Astrocyte (in vitro differentiated cells and primary cell): ENCODE measurements at places on chromosomes 7 and 10. TPM values are rescaled to one million over a fixed set of nuclear protein-coding genes. Genes with fewer than 3 reads are reported as not detected.

Gene TMEM176A
- 0.31 TPM in 1 of 2 replicates, not detected in the other for total RNA-seq

Gene TFPI2
- total RNA-seq, result 66.2 and 74.8 TPM in 2 replicates

Gene VIPR2
- total RNA-seq, result 0.43 and 0.68 TPM in 2 replicates

Gene MLXIPL
- total RNA-seq, result 0.41 TPM in 1 of 2 replicates, not detected in the other

Gene GIMAP2
- not detected in 2 replicates for total RNA-seq

Gene COBL
- total RNA-seq, result 3.6 and 6.4 TPM in 2 replicates

Gene PRPS1L1
- not detected in 2 replicates for total RNA-seq

Gene HDAC9
- 20.2 and 27.6 TPM in 2 replicates for total RNA-seq

DNA sequence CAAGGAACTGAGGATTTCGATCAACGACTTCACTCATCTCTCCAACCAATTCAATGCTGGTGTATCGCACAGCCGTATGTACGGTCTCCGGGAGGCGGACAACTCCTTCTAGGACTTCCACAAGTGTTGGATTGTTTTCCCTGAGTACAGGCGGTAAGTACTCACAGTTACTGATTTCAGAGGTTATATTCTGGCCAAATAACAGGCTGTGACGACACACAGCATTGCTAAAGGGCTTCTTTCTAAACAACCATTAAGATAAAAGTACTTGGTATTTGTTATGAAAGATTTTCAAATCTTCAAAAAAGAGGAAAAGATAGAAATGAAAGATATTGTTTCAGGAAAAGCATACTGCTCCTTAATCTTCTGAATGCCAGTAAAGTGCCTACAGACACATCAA, 52.2 kb downstream of the IRF5 start:
- DNase-seq, result no peak

GRCh38 chr10:69733791-69734261, 67.9 kb upstream of the COL13A1 start:
- DNase-seq, result peak; percentile 70

DNA sequence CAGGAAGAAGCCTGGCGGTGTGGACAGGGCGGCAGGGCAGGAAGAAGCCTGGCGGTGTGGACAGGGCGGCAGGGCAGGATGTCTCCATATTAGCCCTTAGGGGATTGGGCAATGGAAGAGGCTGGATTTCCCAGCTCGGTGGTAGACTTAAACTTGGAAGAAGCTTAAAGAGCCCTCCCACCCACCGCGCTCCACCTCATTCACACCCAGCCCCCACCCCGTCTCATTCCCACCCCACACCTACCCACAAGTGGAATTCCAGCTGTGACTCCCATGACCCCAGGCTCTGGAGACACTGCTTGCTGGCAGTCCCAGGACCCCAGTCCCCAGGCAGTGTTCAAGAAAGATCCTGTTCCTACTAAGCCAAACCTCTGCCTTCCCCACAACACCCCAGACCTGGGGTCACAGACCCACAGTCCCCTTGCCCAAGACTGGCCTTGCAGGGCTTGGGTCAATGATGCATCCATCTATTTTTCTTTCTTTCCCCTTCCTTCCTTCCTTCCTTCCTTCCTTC, 34.0 kb downstream of the SPDYE6 start:
- no peak for DNase-seq

DNA sequence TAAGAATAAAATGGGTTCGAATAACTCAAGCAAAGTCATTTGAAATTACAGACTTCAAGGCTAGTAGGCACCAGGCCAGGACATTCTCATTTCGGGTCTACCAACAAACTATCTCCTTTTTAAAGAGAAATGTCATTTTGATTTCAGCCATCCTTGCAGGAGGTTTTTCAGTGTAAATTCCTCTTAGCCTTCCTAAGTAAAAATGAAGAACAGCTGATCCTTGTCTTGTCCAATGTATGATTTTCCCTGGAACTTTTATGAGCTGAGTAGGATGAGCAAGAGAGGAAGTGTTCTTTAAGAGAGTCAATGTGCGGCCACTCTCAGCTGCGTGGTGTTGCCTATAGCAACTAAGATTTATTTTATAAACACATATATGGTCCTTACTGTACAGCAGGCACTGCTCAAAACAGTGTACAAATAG, 110.1 kb downstream of the PLCE1 start:
- DNase-seq, result peak; percentile 31

GRCh38 chr10:77919713-77920108, 6.8 kb downstream of the DLG5 start:
- peak; percentile 47 for DNase-seq

- no peak for DNase-seq
Observed at GRCh38 chr10:49645871-49646870, 32.3 kb downstream of the CHAT start.

- DNase-seq, result no peak
Observed at GRCh38 chr7:155496267-155497005, 38.5 kb downstream of the EN2 start.

- DNase-seq, result no peak
Observed at GRCh38 chr7:39360038-39360437, 206.2 kb upstream of the YAE1 start.

GRCh38 chr7:39621261-39621660, 2.1 kb upstream of the RALA start:
- peak; percentile 97 for DNase-seq

DNA sequence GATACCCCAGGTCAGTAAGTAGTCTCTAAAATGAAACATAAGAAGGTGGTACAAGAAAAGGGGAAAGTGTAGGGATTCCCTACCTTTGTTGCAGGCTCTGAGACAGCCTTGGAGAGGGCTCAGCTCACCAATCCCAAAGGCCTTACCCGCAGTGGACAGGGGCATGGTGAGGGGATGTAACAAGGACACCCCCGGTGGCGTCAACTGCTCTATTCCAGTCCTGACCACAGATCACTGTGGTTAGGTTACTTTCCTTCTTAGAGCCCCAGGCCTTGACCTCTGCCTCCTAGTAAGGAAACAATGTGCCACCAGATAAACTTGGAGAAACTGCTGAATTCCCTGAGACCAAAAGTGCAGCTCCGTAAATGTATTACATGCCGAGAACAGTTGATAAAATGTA, 17.5 kb downstream of the PLXNA4 start:
- no peak for DNase-seq

DNA sequence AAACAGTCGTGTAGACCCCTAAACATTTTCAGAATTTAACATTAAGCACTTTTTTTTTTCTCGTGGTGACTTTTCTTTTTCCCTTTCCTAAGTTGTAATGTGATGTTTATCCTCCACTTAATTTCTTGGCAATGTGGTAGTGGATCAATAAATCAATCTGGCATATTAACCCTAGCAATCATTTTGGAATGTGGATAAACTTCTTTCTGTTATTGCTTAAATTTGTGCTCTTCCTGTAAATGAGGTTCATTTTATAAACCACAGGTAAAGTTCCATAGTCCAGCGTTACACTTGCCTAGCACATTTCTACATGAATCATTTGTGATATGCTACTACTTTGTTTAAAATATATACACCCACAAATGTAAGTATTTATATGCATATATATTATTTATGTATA, 247.4 kb upstream of the ETV1 start:
- peak; percentile 7 for DNase-seq

DNA sequence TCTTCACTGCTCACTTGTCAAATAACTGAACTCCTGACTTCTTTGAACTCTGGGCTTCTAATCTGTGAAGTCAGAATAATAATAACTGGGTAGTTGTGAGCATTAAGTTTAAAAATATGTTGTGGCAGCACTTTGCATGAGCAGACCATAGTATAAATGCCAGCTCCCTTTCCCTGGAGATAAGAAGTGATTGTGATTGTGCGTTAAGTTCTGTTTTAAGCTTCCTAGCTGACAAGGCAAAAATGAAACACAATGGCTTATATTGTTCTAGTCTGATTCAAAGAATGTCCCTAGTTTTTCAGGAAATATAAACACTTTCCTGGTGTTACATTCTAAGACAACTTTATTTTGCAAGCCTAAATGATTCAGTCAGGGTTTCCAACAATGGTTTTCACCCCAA, 61.8 kb downstream of the PTPRE start:
- peak; percentile 40 for DNase-seq

GRCh38 chr7:7569615-7570014, 2.9 kb downstream of the MIOS start:
- no peak for DNase-seq

DNA sequence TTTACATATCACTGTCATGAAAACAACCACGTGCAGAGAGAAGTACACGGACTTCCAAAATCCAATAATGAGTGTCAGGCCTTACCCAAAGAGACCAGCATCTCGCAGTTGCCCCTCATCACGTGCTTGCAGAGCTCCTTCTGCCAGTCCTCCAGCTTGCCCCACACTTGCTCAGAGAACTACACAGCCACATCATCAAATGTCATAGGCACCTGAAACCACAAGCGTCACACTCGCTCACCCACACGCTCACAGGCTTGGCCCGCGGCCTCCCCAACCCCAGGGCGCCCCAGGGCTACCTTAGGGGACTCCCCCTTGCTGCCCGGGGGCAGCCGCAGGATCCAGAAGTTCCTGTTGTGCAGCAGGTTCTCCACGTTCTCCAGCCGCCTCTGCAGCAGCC, 123.4 kb upstream of the ZNF746 start:
- DNase-seq, result no peak

DNA sequence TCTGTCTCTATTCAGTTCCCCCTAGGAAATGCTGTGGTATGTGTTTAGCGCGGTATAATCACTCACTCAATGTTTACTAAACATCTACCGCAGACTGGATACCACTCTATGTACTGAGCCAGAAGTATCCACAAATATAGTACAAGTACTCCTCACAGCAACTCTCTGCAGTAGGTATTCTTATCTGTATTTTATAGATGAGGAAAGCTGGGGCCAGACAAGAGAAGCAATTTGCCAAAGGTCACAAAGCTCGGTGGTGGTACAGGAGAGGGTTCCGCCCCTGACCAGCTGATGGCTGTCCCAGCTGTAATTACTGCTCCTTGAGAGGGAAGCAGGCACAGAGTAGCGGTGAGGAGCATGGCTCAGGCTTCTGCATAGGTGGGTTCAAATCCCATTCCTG, 184.1 kb downstream of the DOCK4 start:
- DNase-seq, result no peak

DNA sequence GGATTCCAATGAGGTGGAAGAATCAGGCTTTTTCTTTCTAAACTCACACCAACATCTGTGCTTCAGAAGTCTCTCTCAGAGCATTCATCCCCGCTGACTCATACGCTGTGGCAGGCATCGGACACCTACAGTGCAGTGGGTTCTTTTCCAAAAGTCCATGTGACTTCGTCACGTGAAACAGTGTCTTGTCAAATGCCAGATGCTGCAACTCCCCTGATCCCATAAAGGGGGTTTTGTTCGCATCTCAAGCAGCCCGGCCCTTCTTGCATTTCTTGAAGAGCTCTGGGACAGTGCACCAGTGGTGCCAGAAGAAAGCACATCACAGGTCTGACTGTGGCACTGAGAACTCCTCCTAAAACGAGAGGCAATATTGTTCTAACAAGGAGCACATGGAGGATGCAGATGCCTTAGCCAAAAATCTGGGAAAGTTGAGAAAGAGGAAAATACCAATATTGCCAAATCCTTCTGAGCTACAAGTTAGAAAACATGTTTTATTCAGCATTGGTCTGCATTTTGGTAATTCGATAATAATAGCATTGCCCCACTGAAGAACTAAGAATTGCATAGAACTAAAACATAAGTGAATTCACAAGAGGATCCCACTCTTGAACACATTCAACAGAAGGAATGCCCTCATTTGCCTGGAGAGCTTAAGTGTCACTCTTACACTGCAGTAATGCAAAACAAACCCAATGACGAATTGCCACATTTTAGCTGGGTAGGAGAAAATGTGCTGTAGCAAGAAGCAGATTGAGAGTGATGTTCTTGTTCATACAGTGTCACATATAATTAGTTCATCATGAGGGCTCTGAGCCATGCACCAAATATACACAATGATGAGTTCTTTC, 204.4 kb downstream of the CXCL12 start:
- DNase-seq, result peak; percentile 97

DNA sequence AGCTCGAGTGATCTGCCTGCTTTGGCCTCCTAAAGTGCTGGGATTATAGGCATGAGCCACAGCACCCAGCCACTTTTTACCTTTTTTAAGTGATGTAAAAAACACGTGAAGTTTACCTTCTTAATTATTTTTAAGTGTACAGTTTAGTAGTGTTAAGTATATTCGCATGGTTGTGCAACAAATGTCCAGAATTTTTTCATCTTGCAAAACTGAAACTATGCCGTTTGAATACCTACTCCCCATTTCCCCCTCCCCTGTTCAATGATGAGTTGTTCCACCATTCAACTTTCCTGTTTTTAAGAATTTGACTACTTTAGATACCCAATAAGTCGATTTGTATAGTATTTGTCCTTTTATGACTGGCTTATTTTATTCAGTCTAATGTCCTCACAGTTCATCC, 10.9 kb downstream of the NRBF2 start:
- no peak for DNase-seq
